ENCODE measurements at places on chromosomes 6 and 20.

DNA sequence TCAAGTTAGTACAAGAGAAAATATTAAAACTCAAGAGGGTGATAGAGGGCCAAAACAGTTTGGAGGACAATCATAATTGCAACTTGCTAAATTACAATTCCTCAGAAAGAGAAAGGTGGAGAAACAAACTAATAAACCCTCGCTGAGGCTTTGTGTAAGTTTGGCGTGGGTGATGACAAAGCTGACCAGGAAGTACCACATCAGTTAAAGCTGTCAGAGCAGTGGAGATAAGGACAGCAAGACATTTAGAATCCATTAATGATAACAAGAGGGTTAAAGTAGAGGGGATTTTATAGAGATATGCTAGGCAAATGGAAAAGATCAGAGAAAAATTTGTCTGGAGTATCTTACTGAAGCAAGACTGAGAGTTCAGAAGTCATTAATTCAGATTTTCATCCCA lies 334.4 kb downstream of the TFAP2B start:
- DNase-seq: no peak

- no peak for DNase-seq
Observed at GRCh38 chr20:24763386-24764026, 185.6 kb upstream of the CST7 start.

DNA sequence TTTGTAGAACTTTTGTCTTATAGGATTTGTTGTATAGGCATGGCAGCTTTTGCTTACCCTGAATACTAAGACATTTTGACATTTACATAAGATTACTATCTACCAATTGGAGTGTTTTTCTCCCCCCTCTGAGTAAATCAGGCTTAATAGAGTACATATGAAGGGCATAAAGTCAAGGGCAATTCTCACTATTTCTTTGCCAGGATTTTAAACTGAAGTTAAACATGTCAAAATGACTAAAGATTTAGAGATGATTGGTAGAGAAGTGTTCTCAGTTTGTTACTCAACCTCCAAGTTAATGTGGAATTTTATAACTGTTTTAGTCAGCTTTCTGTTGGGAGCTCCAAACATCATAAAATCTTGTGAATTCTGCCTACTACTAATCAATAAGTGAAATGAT lies 157.8 kb downstream of the CDKAL1 start:
- DNase-seq: no peak

- DNase-seq: no peak
Observed at GRCh38 chr6:152750694-152751093, at the start of gene VIP. Gene VIP (plus strand): TSS chr6:152750797. CDS start chr6:152752178, 1,381 bp downstream.

- peak; percentile 74 for DNase-seq
Observed at GRCh38 chr6:30744054-30744805, at the start of gene IER3. Gene IER3 (minus strand): TSS chr6:30744547. CDS start chr6:30744518, 29 bp downstream.

DNA sequence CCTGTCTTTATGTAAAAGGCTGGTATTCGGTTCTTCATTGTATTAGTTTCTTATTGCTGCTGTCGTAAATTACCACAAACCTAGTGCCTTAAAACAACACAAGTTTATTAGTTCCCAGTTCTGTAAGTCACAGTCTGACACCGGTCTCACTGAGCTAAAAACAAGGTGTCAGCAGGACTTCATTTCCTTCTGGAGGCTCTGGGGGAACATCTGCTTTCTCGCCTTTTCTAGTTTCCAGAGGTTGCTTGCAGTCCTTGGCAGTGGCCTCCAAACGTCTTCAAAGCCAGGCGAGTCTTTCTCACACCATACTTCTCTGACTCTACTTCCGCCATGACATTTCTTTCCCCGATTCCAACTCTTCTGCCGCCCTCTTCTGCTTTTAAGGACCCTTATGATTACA lies 43.0 kb upstream of the ZFAND3 start:
- no peak for DNase-seq

- DNase-seq: no peak
Observed at GRCh38 chr6:10613077-10613476, 81.3 kb downstream of the C6orf52 start.

- no peak for DNase-seq
Observed at GRCh38 chr6:151101816-151102694, 137.7 kb upstream of the AKAP12 start.

DNA sequence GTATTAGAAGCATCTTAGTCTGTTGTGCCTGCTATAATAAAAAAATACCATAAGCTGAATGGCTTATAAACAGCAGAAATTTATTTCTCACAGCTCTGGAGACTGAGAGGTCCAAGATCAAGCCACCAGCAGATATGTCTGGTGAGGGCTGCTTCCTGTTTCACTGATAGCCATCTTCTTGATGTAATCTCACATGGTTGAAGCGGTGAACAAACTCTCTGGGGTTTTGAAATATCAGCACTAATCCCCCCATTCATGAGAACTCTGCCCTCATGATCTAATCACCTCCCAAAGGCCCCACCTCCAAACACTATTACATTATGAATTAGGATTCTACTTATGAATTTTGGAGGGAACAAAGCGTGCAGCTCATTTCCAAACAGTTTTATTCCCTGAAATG lies 11.6 kb upstream of the CLVS2 start:
- no peak for DNase-seq

DNA sequence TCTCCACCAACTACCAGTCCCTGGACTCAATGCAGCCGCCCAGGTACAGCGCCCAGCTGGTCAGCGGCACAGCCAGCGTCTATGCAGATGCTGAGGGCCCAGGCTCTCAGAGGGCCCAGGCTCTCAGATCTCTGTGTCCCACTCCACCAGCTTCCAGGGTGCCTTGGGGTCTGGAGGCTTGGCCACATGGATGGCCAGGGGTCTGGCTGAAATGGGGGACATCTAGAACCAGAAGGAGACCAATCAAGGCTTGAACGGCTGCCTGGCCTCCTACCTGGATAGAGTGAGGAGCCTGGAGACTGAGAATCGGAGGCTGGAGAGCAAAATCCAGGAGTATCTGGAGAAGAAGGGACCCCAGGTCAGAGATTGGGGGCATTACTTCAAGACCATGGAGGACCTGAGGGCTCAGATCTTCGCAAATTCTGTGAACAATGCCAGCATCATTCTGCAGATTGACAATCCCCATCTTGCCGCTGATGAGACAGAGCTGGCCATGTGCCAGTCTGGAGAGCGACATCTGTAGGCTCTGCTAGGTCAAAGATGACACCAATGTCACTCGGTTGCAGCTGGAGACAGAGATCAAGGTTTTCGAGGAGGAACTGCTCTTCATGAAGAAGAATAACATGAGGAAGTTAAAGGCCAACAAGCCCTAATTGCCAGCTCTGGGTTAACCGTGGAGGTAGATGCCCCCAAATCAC lies 44.1 kb upstream of the GRM4 start:
- peak; percentile 17 for DNase-seq

GRCh38 chr20:34061695-34062094 lies 50.3 kb downstream of the EIF2S2 start:
- DNase-seq: no peak

DNA sequence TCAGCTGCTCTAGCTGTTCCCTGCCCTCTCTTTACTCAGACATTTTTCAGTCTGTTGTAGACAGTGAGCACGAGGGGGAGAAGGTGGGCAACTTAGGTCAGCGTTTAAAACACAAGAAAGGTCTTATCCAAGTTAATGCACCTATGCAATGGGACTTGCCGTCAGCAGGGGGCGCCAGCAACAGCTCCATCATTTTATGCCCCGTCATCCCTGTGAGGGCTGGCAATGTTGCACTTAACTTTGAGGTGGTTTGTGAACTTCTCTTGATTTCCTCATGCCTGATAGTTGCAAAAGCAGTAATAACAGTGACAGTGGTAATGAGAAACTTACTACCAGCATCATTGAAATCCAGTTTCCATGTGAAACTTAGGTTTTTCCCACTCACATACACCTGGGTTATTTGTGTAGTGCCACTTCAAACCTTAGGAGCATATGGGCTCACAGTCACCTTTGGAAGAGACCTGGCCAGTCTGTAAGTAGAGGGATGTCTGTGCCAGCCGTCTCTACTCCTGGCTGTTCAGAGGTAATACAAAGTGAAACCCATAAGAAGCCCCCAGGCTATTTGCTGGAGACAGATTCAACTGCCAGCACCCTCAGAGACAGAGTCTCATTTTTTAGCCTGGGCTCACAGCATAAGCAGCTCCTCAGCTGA lies 44.9 kb upstream of the ID1 start:
- peak; percentile 58 for DNase-seq

- DNase-seq: no peak
Observed at GRCh38 chr6:44268095-44268628, 2.1 kb upstream of the TMEM151B start.

GRCh38 chr6:8192067-8192466 lies 89.7 kb upstream of the EEF1E1 start:
- no peak for DNase-seq

GRCh38 chr6:158649289-158650143 lies at the start of gene SYTL3:
Gene SYTL3 (plus strand): TSS chr6:158650054. CDS start chr6:158663269, 13,215 bp downstream.
- DNase-seq: peak; percentile 65

DNA sequence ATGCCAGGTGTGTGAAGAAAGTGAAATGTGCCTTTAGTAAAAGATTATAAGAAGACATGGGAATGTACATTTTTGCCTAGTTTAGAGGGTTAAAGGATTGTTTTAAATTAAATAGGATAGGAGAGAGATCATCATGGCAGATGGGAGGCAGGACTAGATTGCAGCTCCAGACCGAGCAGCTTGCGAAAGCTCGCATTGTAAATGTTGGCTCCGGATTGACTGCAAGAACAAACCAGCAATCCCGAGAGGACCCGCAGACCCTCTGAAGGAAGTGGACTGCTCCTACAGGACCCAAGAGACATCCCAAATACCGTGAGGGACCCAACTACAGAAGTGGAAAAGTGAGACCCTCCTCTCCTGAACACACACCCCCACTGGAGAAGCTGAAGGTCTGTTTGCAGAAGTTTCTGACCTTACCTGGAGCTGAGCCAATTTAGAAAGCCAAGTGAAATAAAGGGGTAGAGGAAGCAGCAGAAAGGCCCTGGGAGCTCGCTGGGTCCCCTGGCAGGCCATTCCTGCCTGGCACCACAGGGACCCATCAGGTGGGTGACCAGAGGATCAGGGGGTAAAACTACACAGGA lies 30.0 kb upstream of the TPD52L1 start:
- DNase-seq: no peak

- no peak for DNase-seq
Observed at GRCh38 chr20:40958598-40958997, 70.0 kb upstream of the TOP1 start.

DNA sequence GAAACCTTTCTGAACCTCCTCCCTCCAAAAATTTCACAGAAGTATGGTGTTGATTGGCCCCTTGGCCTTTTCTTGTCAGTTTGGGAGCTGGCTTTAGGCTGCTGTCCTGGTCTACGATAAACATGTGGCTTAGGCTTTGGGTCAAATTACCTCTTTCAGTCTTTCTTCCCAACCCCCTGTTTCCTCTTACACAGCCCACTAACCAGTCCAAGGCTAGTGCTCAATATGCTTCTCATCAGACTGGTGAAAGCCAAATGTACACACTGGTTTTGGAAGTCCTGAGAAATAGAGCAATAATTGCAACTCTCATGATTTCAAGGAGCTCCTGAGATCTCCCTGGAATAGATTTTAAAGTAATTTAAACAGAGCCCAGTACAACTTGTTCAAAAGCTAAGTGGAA lies 933.7 kb upstream of the GJE1 start:
- DNase-seq: no peak

DNA sequence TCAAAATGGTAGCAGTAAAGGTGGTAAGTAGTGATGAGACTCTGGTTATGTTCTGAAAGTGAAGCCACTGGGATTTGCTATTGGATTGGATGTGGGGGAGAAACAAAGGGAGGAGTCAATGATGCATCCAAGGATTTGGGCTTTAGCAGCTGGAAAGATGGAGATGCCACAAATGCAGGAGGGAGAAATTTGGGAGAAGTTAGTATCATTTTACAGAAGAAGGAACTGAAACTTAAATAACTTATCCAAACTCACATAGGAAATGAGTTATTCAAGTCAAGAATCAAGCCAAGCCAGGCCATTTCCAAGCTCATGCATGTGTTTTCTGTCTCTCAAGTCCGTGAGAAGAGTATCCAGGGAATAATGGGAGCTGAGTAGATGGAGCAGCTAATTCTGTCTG lies 155.1 kb upstream of the TNFAIP3 start:
- DNase-seq: no peak

GRCh38 chr6:138818496-138819194 lies 22.8 kb downstream of the ECT2L start:
- no peak for DNase-seq

GRCh38 chr20:14906908-14907434 lies 569.6 kb upstream of the FLRT3 start:
- no peak for DNase-seq

GRCh38 chr6:166364456-166364855 lies 18.3 kb downstream of the MPC1 start:
- DNase-seq: no peak

GRCh38 chr6:3210024-3210610 lies 17.3 kb downstream of the TUBB2B start:
- no peak for DNase-seq

- DNase-seq: no peak
Observed at GRCh38 chr20:2955257-2955970, 82.1 kb downstream of the PTPRA start.

Data from stimulated activated CD8-positive, alpha-beta memory T cell treated with anti-CD3 and anti-CD28 coated beads, Interleukin-2, amount 100 ng/mL, for 48 hours (primary cell).